ENCODE measurements at places on chromosomes 4 and X. TPM values are rescaled to one million over a fixed set of nuclear protein-coding genes. Genes with fewer than 3 reads are reported as not detected.

Gene KLHL13
- polyA plus RNA-seq = 0.76 TPM

Gene MAGEC1
- not detected for polyA plus RNA-seq

Gene GRXCR1
- not detected for polyA plus RNA-seq

Gene HS6ST2
- 0.01 TPM for polyA plus RNA-seq

Gene PRPS2
- polyA plus RNA-seq = 12.7 TPM

Gene ABCE1
- polyA plus RNA-seq = 17.8 TPM

Gene NCBP2L
- 0.02 TPM for polyA plus RNA-seq

Gene MAGEA2B
- not detected for polyA plus RNA-seq

Gene CCKAR
- polyA plus RNA-seq = not detected

Gene XAGE2
- polyA plus RNA-seq = not detected

Gene SLIT2
- polyA plus RNA-seq = 0.64 TPM

Gene MAOA
- polyA plus RNA-seq = 85.8 TPM

Gene FREM3
- polyA plus RNA-seq = not detected

Gene SLC2A9
- polyA plus RNA-seq = 6.2 TPM

Gene ZMAT1
- 3.3 TPM for polyA plus RNA-seq

Gene TMPRSS11B
- 0.02 TPM for polyA plus RNA-seq

Gene FDCSP
- not detected for polyA plus RNA-seq

Gene SFRP2
- 0.09 TPM for polyA plus RNA-seq

Gene RBM47
- 16.5 TPM for polyA plus RNA-seq

Gene ELOVL6
- polyA plus RNA-seq = 19.5 TPM

Gene TEX13C
- polyA plus RNA-seq = not detected

Gene MAGEC2
- not detected for polyA plus RNA-seq

Gene FRAS1
- polyA plus RNA-seq = 0.08 TPM

Measured in liver (tissue), 10 donors.